ENCODE measurements at places on chromosomes 1 and 21.
A peak's percentile ranks its signal among the peaks of the same experiment; 100 is the strongest.

GRCh38 chr1:17841944-17842343, 86.8 kb downstream of the ACTL8 start:
- H3K27ac ChIP-seq = no peak overlapping the region
- H3K36me3 ChIP-seq = no peaks in the 10 kb centered on the region
- no peaks in the 10 kb centered on the region for H3K27me3 ChIP-seq
- no peaks in the 10 kb centered on the region for H3K4me1 ChIP-seq
- H3K4me3 ChIP-seq = no peak overlapping the region

DNA sequence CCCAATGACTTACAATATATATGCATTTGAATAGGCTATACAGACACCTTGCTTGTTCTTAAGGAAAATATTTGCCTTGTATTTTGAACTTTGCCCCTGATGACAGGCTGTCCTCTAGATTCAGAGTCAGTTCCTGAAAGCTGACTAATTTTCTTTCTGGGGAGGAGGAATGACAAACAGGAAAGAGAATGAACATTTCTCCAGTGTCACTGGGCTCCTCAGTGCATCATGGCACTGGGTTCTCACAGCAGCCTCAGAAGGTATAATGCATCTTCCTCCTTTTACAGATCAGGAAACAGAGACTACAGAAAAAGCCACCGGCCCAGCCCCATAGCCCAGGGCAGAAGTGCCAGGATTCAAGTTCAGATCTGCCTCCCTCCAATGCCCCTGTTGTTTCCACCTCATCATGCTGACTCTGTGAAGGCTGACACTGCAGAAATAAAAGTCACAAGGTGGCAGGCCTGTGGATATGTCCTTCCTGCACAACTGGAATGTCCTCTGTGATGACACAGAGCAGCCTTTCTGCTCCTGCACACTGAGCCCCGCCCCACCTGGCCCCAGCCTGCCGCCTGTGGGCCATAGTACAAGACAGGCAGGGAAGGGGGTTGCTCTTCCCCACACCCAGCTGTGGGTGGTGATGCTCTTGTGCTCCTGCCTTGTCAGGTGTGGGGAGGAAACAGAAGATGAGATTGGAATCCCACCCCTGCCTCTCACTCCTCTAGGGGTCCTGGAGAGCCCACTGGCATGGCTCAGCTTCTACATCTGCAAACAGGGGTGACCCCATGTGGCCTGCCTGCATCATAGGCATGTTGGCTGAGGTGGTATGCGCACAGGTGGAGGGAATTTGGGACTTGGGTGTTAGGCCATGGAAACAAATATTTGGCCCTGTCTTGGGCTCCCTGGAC, 6.4 kb downstream of the TTC22 start:
- H3K27ac ChIP-seq = no peak overlapping the region
- no peaks in the 10 kb centered on the region for H3K27me3 ChIP-seq

DNA sequence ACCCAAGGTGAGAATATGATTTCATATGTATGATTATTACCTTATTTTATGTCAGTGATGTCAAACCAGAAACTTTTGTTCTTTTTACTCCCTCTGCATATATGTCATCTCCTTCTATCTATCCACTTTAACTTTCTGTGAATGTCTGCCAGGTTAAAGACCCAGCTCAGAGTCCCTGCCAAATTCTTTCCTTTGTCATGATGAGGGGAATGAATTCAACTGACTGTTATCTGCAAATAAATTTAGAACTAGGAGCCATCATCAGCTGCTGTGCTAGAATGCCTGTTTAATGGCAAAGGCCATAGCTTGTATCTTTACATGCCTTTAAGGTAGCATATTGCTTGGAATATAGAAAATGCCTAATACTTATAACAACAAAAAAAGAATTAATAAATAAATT, 815.6 kb upstream of the NEGR1 start:
- H3K36me3 ChIP-seq = no peaks in the 10 kb centered on the region
- peak; percentile 65 for DNase-seq
- H3K4me3 ChIP-seq = no peak overlapping the region
- no peaks in the 10 kb centered on the region for H3K4me1 ChIP-seq
- no peaks in the 10 kb centered on the region for H3K27me3 ChIP-seq
- no peak overlapping the region for H3K27ac ChIP-seq

GRCh38 chr1:201598396-201598795, 59.5 kb downstream of the NAV1 start:
- H3K27ac ChIP-seq = no peak overlapping the region
- H3K36me3 ChIP-seq = no peaks in the 10 kb centered on the region
- H3K4me3 ChIP-seq = no peak overlapping the region
- no peaks in the 10 kb centered on the region for H3K4me1 ChIP-seq
- no peaks in the 10 kb centered on the region for H3K27me3 ChIP-seq

DNA sequence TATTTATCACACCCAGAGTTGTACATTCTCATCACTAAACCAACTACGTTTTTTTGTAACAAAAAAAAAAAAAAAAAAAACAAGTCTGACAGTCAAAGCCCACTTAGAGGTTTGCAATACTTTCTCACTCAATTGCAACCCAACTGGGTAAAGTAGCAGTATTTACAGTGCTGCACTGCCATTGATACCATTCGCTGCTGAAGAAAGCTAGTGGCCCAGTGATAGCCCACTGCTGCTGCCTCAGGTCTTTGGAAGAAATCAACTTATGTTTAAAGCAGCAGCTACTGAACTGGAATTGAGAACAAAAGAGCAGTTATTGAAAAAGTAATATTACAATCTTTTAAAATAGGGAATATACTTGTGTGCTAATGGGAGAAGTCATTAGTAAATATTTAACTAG, 2.7 kb downstream of the HNRNPU start:
- H3K36me3 ChIP-seq = peaks cover 13% of the 10 kb centered on the region
- H3K27me3 ChIP-seq = no peaks in the 10 kb centered on the region
- peak overlapping the region; percentile 83 for H3K4me3 ChIP-seq
- H3K4me1 ChIP-seq = no peaks in the 10 kb centered on the region
- no peak for DNase-seq

GRCh38 chr21:39452207-39452969, 618 bp downstream of the SH3BGR start:
- peak overlapping the region; percentile 54 for H3K27ac ChIP-seq
- no peaks in the 10 kb centered on the region for H3K36me3 ChIP-seq
- H3K4me3 ChIP-seq = no peak overlapping the region
- H3K4me1 ChIP-seq = peaks cover 1% of the 10 kb centered on the region
- DNase-seq = no peak
- no peaks in the 10 kb centered on the region for H3K27me3 ChIP-seq

GRCh38 chr1:29515170-29515955, 279.0 kb downstream of the PTPRU start:
- H3K27me3 ChIP-seq = no peaks in the 10 kb centered on the region
- H3K27ac ChIP-seq = no peak overlapping the region
- no peak overlapping the region for H3K4me3 ChIP-seq

DNA sequence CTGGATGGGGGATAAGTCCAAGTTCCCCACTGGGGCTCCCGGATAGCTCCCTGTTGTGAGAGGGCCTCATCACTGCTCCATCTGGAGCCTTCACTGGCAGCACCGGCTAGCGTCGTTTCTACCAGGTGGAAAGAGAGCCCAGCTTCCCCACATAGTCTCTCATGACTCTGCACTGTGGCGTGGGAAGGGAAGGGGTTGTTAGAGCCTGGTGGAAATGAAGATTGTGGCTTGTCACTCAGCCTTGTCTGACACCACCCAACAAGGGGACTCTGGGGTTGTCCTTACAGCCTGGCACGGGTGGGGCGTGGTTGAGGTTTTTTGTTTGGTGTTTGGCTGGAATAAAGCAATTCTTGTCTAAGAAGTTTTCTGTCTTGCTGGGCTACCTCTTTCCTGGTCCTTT, 94.6 kb downstream of the ADARB1 start:
- no peaks in the 10 kb centered on the region for H3K36me3 ChIP-seq
- DNase-seq = no peak
- no peaks in the 10 kb centered on the region for H3K27me3 ChIP-seq
- no peak overlapping the region for H3K4me3 ChIP-seq
- no peaks in the 10 kb centered on the region for H3K4me1 ChIP-seq
- H3K27ac ChIP-seq = no peak overlapping the region

DNA sequence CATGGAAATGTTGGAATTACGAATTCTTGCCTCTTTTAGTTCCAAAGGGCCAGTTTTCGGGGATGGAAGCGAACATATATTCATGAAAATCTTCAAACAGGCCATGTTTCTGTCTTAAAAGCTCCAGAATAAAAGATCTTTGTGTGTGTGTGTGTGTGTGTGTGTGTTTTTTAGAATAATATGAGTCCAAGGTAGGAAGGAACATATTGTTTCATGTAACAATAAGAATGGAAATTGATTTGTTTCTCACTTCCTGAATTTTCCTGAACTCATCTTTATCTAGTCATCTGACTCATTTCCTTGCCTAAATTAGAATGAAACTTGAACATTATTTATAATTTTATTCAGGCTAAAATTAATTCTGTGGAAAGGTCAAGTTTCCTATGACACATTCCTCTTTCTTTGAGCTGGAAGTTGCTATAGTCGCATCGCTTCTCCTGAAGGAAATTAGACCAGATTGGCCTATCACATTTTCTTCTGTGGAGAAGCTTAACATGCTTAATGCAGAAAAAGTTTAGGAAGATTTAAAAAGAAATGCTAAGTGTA, 805.1 kb upstream of the ADAMTS5 start:
- no peak for DNase-seq
- H3K27me3 ChIP-seq = no peaks in the 10 kb centered on the region
- H3K4me3 ChIP-seq = no peak overlapping the region
- H3K4me1 ChIP-seq = no peaks in the 10 kb centered on the region

GRCh38 chr1:186193224-186193623, 181.8 kb downstream of the TPR start:
- no peak overlapping the region for H3K4me3 ChIP-seq
- no peaks in the 10 kb centered on the region for H3K36me3 ChIP-seq
- no peaks in the 10 kb centered on the region for H3K27me3 ChIP-seq
- no peaks in the 10 kb centered on the region for H3K4me1 ChIP-seq
- no peak for DNase-seq

DNA sequence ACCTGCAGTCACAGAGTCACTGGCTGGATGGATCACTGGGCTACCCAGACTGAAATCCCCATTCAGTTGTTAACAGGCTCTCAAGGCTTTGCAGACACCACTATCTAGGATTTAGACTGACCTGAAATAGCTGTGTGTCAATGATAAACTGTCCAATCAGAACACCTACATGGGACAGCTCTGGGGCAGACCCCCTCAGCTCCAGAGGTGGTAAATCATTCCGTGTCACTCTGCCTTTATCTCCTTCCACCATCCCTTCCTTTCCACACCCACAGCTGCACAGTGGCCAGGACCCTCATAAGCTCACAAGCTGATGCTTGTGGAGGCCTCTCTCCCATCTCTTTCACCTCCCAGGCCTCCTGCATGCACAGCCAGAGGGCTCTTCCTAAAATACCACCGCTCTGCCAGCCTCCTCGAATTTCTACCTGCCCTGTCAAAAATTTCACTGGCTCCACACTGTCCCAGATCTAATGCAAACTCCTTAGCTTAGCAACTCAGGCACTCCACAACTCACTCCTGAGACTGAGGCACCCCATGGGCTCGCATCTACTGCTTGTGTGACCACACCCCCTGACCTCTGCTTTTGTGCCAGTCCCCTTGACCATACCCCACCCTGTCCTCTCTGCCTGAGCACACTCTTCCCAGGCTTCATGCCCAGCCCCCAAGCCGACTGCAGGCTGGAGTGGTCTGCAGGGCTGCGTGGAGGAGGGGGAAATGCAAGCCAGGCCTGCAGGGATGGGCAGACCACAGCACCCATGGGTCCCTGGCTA, 5.8 kb downstream of the CAPZB start:
- H3K27me3 ChIP-seq = no peaks in the 10 kb centered on the region
- H3K27ac ChIP-seq = no peak overlapping the region
- H3K4me1 ChIP-seq = peaks cover 19% of the 10 kb centered on the region
- no peaks in the 10 kb centered on the region for H3K36me3 ChIP-seq

DNA sequence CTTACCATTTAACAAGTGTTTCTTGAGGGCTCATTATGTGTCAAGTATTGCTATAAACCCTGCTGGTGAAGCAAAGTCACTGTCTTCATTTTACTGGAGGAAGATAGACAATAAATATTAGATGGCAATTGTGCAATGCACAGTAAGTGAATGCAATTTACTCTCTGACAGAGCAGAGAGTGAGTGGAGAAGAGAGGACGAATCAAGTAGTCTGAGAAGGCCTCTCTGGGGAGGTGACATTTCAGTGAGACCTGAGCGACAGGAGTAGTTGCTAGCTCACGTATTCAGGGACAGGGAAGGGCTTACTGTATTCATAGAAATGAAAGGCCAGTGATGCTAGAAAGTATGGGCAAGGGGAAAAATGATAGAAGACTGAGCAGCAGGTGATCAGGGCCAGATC, 1.2 kb upstream of the NMNAT2 start:
- peaks cover 2% of the 10 kb centered on the region for H3K4me1 ChIP-seq
- peaks cover 6% of the 10 kb centered on the region for H3K27me3 ChIP-seq
- H3K27ac ChIP-seq = no peak overlapping the region

GRCh38 chr1:185375583-185375982, 58.5 kb upstream of the IVNS1ABP start:
- H3K4me1 ChIP-seq = peaks cover 2% of the 10 kb centered on the region
- DNase-seq = peak; percentile 47
- H3K27ac ChIP-seq = no peak overlapping the region
- no peaks in the 10 kb centered on the region for H3K36me3 ChIP-seq
